CD4-positive, alpha-beta T cell treated with Interleukin-2 at 100 ng/mL for 4 hours (primary cell): ENCODE measurements at places on chromosomes 3 and 15.

DNA sequence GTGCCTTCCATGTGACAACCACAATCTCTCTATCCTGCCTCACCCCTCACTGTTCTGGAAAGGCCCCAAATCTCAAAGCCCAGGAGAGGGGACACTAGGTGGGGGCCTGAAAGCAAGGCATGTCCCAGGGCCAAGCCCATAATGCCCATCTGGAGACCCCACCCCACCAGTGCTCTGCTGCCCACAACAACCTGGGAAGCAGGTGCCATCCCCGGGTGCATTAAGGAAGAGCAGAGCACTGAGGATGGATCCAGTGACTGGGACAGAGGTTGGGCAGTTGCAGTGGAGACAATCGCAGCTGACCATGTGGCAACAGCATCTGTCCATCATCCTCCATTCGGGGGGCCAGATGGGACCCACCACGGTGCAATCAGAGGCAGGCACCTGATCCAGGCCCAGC is 106.2 kb upstream of the PRR20G start:
- no peak for DNase-seq

DNA sequence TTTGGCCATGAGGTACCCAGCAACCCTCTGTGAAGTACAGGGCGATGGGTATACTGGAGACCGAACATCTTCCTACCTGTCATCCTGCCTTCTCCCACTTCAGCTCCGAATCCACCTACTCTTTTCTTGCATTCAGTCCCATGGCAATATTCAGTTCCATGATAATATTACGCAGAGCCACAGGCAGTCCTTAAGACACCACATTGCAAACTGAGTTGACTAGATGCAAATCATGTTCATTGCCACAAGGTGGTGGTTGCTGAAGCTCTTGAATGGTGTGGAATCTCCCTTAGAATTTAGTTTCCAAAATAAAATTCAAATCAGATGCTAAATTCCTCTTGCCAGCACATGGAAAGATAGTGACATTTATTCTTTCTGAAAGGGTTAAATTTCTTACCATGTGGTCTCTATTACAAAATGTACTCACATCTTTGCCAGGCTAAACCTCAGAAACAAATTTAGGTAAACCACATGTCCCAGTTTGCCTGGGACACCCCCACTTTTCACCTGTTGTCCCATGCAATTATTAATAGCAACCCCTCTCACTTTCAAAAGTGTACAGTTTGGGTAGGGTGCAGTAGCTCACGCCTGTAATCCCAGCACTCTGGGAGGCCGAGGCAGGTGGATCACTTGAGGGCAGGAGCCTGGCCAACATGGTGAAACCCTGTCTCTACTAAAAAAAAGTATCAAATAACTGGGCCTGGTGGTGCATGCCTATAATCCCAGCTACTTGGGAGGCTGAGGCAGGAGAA is 1.7 kb upstream of the NME9 start:
- DNase-seq = no peak

GRCh38 chr3:105809208-105809888 is 59.5 kb downstream of the CBLB start:
- DNase-seq = no peak

GRCh38 chr3:1171320-1171719 is 78.5 kb downstream of the CNTN6 start:
- no peak for DNase-seq

- DNase-seq = no peak
These were observed 30.4 kb upstream of the TMCO5A start for GRCh38 chr15:37903919-37904625.

DNA sequence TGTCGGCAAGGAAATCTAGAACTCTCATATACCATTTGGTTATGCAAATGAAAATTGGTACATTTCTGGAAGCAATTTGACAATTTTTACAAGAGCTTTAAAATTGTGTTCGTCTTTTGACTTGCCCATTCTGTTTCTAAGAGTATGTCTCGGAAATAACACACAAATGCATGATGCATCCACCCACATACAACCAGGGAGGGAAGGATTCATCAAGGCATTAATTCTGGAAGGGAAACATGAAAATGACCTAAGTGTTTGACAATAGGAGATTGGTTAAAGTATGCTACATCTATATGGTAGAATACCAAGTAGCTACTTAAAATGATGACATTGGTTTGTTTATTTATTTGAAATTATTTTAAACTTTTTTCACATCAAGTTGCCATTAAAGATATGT is 58.6 kb downstream of the PIAS1 start:
- no peak for DNase-seq

DNA sequence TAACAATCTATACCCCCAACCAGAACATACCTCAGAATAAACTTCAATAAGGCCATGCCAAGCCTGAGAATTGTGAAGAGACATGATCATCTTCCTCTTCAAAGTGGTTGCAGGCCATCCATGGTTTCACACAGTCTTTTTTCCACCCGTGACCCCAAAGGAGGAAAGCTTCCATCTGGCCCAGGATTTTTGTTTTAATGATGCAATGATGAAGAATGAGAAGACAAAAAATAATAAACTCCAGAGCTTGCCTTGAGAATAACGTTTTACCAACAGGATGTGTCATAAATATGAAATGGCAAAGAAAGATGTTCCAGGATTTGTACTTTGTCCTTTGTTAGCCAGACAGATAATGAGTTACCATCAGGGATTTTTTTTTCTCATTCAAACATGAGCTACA is 201.9 kb downstream of the WNT5A start:
- DNase-seq = no peak

DNA sequence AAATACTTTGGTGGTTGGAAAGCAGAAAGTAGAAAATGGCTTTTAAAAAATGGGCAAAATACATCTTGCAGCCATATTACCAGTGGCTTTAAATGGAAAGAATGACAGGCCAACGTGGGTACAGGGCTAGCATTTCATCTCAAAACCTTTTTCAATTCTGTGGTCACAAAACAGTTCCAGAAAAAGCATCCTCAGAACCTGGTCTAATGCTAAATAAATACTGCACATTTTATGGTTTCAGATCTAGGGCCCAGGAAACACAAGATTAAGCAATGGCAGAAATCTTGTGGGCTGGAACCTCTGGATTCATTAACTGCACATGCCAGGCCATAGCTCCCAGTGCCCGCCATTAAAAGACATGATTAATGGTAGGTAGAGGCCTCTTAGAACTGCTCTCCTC is 470.2 kb upstream of the RASGRP1 start:
- DNase-seq = no peak
